ENCODE measurements at places on chromosomes 1 and 21.

DNA sequence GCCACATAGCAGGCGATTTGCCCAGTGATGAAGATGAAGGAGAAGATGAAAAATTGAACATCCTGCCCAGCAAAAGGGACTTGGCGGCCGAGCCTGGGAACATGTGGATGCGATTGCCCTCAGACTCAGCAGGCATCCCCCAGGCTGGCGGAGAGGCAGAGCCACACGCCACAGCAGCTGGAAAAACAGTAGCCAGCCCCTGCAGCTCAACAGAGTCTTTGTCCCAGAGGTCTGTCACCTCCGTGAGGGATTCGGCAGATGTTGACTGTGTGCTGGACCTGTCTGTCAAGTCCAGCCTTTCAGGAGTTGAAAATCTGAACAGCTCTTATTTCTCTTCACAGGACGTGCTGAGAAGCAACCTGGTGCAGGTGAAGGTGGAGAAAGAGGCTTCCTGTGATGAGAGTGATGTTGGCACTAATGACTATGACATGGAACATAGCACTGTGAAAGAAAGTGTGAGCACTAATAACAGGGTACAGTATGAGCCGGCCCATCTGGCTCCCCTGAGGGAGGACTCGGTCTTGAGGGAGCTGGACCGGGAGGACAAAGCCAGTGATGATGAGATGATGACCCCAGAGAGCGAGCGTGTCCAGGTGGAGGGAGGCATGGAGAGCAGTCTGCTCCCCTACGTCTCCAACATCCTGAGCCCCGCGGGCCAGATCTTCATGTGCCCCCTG, 3.3 kb downstream of the ZBTB18 start:
- DNase-seq, result no peak

- DNase-seq, result no peak
These were observed 519.8 kb downstream of the COL11A1 start for GRCh38 chr1:102588536-102588935.

DNA sequence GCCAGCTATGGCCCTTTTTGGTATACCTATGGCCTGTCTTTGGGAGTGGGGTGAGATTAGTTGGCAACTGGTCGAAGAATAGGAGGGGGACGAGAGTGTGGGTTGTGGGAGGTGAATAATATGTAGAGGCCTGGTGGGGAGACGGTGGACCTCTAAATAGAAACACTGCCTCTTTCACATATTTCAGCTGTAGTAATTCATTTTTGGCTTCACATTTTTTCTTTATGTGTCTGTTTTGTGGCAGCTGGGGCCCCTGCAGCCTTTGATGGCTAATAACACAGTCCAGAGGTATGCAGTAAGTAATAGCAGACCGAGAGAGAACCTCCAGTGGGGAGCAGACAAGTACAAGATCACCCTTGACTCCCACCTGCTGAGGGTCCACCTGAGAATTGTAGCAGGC, 75.9 kb downstream of the HLX start:
- no peak for DNase-seq

DNA sequence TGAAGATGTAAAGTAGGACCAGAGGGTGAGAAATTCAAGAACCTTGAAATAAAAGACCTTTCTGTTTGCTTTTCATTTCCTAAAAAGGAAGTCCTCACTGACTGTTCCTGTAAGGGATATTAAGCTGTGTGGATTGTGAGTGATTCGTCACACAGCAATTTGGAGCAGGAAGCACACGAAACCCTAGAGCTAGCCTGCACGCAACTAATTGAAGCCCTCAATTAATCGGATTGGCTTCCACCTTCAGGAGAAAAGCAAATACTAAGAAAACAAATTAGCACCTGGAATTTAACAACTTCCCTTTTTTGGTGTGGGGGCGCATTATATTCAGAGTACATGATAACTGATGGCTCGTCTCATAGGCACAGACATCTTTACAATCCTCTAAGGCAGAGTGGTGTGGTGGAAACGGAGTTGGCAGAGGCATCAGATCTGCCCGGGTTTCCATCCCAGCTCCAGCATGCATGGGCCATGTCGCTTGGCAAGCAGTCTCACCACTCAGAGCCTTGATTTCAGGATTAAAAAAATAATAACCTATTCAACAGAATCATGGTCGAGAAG, 95.2 kb downstream of the KCNJ15 start:
- DNase-seq, result no peak

GRCh38 chr1:167922023-167922422, 8.1 kb upstream of the ADCY10 start:
- DNase-seq, result no peak

GRCh38 chr1:48181669-48182367, 40.7 kb upstream of the SLC5A9 start:
- no peak for DNase-seq

GRCh38 chr1:45908611-45909140, 105.3 kb downstream of the MAST2 start:
- DNase-seq, result no peak

DNA sequence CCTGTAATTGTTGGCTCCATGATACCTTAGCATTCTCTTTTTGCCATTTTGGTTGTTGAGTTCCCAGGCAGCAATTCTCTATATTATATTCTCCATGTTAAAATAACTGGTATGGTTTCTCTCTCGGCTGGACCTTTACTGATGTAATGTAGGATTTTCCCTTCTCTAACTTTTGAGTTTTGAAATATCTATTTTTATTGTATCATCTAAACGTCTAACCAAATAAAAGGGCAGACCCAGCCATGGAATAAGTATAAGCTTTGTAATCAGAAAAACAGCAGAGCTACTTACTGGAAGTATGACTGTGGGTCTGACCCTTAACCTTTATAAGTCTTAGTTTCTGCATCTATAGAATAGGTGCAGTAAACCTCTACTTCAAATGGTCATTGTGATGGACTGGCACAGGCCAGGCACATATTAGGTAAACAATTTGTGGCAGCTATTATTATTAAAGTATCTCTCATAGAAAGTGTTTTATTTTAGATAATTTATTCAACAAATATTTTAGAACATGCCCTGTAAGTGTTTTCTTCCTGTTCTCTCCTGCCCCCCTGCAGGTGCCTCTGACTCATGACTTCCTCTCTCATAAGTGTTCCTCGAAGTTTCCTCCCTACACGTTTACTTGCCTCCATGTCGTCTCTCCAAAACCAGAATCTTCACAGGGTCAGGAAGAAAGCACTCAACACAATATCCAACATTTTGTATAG, 224.9 kb upstream of the FGGY start:
- no peak for DNase-seq

GRCh38 chr1:149936170-149936991, at the start of gene MTMR11:
Gene MTMR11, minus strand, starts transcription at chr1:149936879. Its CDS starts 232 bp downstream, at chr1:149936647.
- no peak for DNase-seq

DNA sequence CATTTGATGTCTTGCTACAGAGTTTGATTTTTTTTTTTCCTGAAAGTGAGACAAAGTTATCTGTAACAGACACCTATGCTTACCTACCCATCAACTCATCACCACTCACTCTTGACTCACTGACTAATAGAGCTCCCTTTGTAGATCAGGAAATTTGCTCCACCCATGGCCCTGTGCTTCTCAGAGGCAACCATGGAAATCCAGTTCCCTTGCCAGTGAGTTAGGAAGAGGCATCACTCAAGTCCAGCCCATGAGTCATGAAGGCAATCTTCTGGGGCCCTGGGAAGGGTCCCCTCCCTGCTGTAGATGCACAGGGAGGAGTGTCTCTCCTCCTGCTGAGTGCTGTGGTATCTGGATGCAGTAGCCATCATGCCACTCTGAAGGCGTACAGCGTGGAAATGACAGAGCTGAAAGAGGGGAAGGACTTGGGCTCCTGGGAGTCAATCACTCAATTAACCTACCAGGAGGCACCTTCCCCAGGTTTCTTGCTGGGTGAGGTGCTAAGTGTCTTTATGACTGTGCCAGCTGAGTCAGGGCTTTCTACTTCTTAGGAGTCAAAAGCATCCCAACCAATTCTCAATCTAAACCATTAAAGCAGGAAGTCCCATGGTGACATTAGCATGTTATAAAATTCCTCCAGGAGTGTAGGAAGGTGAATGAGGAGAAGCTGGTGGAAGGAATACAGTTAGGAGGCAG, 56.1 kb downstream of the DNTTIP2 start:
- DNase-seq, result no peak

DNA sequence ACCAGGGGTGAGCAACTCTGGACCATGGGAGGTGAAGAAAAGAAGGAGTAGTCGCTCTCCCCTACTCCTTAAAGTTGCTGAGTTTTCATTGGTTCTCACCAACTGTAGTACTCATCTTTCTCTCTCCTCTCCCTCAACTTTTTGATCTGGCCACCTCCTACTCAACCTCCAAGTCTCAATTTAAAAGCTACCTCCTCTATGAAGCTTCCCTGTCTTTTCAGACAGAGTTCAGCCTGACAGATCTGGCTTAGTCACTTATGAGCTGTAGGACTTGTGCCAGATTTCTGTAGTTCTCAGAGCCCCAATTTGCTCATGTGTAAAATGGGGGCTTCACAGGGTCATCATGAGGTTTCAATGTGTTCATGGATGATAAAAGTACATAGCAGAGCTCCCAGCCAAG, 34.5 kb upstream of the HTR1D start:
- DNase-seq, result no peak

DNA sequence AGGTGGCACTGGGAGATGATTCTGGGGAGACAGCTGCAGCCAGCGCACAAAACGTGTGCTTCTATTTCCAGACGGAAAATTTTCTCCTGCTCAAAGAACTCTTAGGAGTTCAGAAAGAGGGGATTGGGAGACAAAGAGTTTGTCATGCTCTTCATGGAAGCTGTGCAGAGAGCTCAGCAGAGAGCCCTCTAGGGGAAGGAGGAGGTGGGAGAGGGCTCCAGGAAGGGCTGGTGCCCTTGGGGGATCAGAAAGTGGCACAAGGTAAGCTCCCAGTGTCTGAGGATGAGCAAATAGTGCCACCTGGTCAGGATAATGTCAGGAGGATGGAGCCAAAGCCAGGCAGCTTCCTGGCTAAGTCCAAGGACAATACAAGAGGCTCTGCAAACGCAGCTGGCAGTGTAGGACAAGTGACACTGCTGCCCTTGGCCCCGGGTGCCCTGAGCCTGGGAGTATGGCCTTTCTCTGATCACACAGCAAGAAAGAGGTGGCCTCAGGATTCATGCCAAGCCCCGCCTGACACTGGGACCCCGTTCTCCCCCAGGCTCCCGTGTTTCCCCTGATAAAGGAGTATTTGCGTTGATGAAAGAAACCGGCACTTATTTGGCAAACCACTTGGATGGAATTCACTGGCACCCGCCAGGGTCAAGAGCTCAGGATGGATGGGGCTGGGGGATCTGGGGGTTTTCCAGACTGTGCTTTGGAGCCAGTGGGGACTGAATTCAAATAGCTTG, 254.0 kb downstream of the PTPRU start:
- no peak for DNase-seq

DNA sequence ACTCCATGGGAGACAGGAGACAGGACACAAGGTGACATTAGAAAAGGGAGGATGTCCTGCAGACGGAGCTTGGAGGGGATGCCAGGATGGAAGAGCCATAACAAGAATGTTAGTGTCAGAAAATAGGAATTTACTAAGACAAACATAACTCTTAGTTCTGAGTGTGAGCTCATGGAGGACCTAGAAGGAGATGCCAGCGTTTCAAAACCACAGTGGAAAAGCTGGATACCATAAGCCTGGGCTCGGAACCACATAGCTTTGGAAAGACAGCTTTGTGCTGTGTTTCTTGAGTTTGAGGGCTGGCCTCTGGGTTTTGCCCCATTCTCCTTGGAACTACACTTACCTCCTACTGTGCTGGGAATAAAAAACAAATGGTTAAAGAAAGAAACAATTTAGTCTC, 128.4 kb downstream of the S1PR1 start:
- no peak for DNase-seq

- DNase-seq, result no peak
These were observed 5.3 kb upstream of the CDCP2 start for GRCh38 chr1:54158071-54158470.

- no peak for DNase-seq
These were observed at the start of gene NEXN for GRCh38 chr1:77888081-77888780. Gene NEXN, plus strand, starts transcription at chr1:77888624. Its CDS starts 27,483 bp downstream, at chr1:77916107.

GRCh38 chr1:200473698-200474371, 64.0 kb upstream of the ZNF281 start:
- no peak for DNase-seq

GRCh38 chr1:56844545-56845136, 10.0 kb upstream of the C8A start:
- no peak for DNase-seq

DNA sequence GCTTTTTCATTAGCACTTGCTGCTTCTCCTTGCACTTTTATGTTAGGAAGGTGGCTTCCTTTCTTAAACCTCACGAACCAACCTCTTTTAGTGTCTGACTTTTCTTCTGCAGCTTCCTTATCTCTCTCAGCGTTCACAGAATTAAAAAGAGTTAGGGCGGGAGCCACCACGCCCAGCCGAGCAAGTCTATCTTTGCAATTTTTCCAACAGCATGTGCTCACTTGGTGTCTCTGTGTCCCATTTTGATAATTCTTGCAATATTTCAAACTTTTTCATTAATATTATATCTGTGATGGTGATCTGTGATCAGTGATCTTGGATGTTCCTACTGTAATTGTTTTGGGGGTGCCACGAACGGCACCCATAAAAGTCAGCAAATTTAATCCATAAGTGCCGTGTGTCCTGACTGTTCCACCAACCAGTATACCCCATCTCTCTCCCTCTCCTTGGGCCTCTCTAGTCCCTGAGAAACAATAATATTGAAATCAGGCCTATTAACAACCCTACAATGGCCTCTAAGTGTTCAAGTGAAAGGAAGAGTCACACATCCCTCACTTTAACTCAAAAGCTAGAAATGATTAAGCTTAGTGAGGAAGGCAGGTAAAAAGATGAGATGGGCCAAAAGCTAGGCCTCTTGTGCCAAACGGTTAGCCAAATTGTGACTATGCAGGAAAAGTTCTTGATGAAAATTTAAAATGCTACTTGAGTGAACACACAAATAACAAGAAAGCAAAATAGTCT, 15.9 kb upstream of the ITPKB start:
- no peak for DNase-seq

GRCh38 chr1:12424793-12425192, 193.2 kb downstream of the DHRS3 start:
- DNase-seq, result no peak

DNA sequence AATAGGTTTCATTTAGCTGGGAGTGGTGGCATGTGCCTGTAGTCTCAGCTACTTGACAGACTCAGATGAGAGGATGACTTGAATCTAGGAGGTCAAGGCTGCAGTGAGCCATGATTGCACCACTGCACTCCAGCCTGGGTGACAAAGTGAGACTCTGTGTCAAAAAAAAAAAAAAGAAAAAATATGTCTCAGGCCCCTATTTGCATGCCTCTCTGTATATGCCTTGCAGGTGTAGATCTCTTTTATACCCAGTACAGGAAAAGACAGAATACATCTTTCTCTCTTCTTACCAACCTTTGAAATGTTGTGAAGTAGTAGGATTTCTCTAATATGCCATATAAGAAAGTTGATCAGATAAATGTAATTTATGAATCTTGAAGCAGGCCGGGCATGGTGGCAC, 6.4 kb downstream of the CNR2 start:
- DNase-seq, result no peak
